Stimulated activated CD4-positive, alpha-beta T cell treated with anti-CD3 and anti-CD28 coated beads, Interleukin-2, amount 100 ng/mL, for 48 hours (primary cell): ENCODE measurements at places on chromosomes 4 and X.

GRCh38 chr4:2950221-2950989 is 12.8 kb downstream of the NOP14 start:
- DNase-seq = no peak

GRCh38 chr4:73872316-73873108 is 3.3 kb downstream of the CXCL1 start:
- no peak for DNase-seq

DNA sequence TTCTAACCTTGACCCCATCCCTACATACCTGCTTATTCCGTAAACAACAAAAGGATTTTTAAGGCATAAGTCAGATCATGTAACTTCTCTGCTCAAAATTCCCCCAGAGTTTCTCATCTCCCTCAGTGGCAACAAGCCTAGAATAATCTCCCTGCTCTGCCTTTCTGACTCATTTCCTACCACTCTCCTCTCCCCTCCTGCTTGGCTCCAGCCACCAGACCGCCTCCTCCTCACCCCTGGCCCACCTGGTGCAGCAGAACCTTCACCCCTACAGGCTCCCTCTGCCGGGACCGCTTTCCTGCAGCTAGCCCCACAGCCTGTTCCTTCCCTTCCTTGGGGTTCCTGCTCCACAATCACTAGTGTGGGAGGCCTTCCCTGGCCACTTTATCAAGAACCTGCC is 32.1 kb downstream of the TSPAN5 start:
- no peak for DNase-seq

GRCh38 chr4:104905546-104905945 is 241.1 kb upstream of the TET2 start:
- DNase-seq = no peak

GRCh38 chr4:105116616-105117319 is 29.9 kb upstream of the TET2 start:
- no peak for DNase-seq
